ENCODE measurements at places on chromosomes 11 and 22. TPM values are rescaled to one million over a fixed set of nuclear protein-coding genes. Genes with fewer than 3 reads are reported as not detected.
A peak's percentile ranks its signal among the peaks of the same experiment; 100 is the strongest.

- H3K27ac ChIP-seq = no peak overlapping the region
- peaks cover 34% of the 10 kb centered on the region for H3K36me3 ChIP-seq
- no peak overlapping the region for H3K4me3 ChIP-seq
- peaks cover 41% of the 10 kb centered on the region for H3K4me1 ChIP-seq
- H3K27me3 ChIP-seq = no peaks in the 10 kb centered on the region
- no peak for DNase-seq
These were observed 6.4 kb downstream of the ARL14EP start for GRCh38 chr11:30329150-30329940.

DNA sequence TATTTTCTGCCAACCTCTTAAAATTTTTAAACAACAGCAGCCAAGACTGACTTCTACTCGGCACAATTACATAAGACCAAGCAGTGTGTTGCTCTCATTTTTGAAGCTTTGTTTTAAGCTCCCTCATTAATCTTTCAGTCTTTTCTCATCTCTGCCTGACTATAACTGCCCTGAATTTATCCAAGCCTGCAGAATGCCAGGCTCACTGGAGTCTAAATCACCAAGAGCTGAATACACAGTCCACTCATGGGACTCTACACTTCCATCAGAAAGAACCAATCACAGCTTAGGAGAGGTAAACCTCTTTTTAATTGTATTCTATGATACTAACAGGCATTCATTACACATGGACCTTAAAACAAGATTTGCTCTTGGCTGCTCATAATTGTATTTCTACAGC is 178.7 kb downstream of the CADM1 start:
- H3K27ac ChIP-seq = no peak overlapping the region
- H3K36me3 ChIP-seq = no peaks in the 10 kb centered on the region
- peaks cover 4% of the 10 kb centered on the region for H3K4me1 ChIP-seq
- no peak overlapping the region for H3K4me3 ChIP-seq

DNA sequence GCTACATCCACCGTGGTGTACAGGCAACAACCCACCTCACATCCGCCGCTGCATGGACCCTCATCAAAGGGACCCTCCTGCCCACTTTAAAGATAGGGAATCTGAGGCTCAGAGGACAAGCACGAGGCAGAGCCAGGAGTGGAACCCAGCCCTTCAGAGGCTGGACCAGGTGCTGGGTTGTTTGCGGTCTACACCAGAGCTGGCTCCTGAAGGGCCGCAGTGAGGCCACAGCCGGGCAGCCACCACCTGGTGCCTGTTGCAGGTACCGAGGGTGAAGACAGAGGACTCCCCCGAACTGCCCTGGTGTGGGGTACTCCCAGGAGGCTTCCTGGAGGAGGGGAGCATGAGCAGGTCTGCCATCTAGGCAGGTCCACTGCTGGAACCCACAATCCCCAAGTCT is 78.8 kb downstream of the DHCR7 start:
- DNase-seq = no peak
- no peak overlapping the region for H3K27ac ChIP-seq
- no peaks in the 10 kb centered on the region for H3K36me3 ChIP-seq
- H3K4me3 ChIP-seq = no peak overlapping the region
- no peaks in the 10 kb centered on the region for H3K27me3 ChIP-seq

DNA sequence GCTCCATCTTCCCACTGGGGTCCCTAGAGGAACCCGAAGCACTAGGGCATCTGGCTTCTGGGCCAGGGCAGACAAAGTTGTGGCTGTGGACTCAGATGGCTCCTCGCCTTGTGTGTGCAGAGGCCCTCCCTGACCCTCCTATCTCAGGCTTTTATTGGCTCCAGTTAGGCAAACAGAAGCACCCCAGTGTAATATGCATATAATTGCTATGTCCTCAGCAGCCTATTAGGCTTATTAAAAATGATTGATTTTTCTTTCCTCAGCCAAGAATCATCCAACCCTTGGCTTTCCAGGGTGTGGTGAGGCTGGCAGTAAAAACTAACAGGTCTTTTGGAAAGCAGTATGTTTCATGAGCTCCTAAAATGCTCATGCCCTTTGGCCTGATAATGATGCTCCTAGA is 22.3 kb downstream of the UPB1 start:
- peaks cover 25% of the 10 kb centered on the region for H3K4me1 ChIP-seq
- no peaks in the 10 kb centered on the region for H3K36me3 ChIP-seq
- H3K27me3 ChIP-seq = no peaks in the 10 kb centered on the region
- no peak overlapping the region for H3K4me3 ChIP-seq
- no peak overlapping the region for H3K27ac ChIP-seq

GRCh38 chr22:46767249-46767985 is 5.0 kb downstream of the TBC1D22A start:
- no peaks in the 10 kb centered on the region for H3K27me3 ChIP-seq
- peaks cover 52% of the 10 kb centered on the region for H3K4me1 ChIP-seq
- H3K27ac ChIP-seq = peak overlapping the region; percentile 83
- no peak for DNase-seq

VEGFB gene
- 153 TPM for total RNA-seq

Data from right atrium auricular region (tissue), 2 donors.